Posterior vena cava (tissue), 2 donors: ENCODE measurements at places on chromosomes 3 and 15. TPM values are rescaled to one million over a fixed set of nuclear protein-coding genes. Genes with fewer than 3 reads are reported as not detected.

The ST8SIA2 gene
- not detected for total RNA-seq

The POLR2M gene
- 76.0 TPM for total RNA-seq

DNA sequence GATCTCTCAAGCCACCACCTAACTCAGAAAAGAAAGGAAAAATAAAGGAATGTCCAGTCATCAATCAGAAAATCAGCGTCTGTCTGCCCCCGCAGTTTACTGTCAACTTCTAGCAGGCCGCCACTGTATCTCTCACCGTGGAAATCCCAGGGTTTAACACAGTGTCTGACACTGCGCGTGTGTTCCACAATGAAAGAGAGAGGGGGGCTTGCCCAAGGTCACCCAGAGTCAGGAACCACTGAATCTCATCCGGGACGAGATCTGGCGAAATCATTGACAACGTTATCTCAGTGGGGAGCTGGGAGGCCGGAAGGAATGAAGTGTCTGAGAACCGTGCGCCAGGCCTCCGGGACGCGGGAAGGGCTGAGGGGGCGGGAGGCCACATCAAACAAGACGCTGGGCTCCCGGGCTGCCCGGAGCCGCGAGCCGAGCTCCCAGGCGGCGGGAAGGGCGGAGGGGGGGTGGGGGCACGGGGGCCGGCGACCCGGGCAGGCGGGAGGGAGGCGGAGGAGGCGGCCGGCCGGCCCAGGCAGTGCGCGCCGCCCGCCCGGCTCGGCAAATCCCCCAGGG lies 2.2 kb upstream of the HES1 start:
- peak; percentile 88 for DNase-seq

- no peak for DNase-seq
Measured at GRCh38 chr15:59420986-59421618, 16.9 kb upstream of the FAM81A start.
